GM23338 (cell line): ENCODE measurements at places on chromosomes 1 and 21.

DNA sequence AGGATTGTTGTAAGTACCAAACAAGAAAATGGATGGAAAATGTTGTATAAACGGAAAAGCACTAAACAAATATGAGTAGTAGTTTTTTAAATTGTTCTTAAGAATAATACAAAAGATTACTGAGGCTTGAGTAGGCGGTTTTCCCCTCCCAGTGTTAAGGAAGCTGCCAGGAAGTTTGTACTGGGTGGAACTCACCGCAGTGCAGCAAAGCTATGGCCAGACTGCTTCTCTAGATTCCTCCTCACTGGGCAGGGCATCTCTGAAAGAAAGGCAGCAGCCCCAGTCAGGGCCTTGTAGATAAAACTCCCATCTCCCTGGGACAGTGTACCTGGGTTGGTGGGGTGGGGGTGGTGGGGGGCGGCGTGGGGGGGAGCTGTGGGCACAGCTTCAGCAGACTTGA lies 58.7 kb downstream of the XCL2 start:
- DNase-seq: no peak
- H3K4me1 ChIP-seq: peaks cover 19% of the 10 kb centered on the region
- no peak overlapping the region for H3K4me3 ChIP-seq
- no peaks in the 10 kb centered on the region for H3K27me3 ChIP-seq

- peak; percentile 17 for DNase-seq
- 0 out of 2 replicates have a peak, but pooled peaks cover 9% of the 10 kb centered on the region for H3K27me3 ChIP-seq
- no peak overlapping the region for H3K4me3 ChIP-seq
These were observed 2.2 kb downstream of the TLR5 start for GRCh38 chr1:223140611-223141405.

DNA sequence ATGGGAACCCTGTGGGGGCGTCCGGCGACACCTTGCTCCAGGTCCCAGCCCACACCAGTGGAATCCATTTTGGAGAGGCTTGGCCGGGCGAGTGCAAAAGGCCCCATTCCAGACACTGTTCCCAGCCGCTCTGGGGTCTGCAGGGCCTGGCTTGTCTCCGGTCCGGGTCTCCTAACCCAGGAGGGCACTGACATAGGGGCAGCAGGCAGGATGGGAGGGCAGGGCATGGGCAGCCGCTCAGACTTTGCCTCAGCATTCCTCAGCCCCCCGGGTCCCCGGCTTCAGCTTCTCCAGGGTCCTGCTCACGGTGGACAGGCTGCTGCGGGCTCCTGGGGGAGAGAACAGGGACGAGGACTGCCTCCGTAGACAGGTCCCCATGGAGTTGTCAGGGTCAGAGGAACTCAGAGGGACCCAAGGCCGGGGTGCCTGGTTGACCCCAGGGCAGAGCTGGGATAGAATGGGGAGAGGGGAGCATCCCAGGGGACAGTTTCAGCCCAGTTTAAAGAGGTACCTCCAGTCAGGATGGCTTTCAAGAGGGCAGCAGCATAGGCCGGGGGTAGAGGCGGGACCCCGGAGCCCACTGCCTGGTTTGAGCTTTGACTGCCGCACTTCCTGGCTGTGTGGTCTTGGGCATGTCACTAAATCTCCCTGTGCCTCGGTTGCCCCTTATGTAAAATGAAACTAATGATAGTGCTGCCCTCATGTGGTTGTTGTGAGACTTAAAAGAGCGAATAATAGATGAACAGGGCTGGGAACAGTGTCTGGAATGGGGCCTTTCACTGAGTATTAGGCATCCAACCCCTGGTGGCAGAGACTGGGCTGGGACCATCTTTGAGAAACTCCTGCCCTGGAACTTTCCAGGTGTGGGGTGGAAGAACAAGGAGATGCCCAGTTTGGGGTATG lies 3.7 kb downstream of the KNCN start:
- H3K36me3 ChIP-seq: no peaks in the 10 kb centered on the region
- DNase-seq: peak; percentile 87
- H3K27ac ChIP-seq: no peak overlapping the region
- peaks cover 34% of the 10 kb centered on the region for H3K4me1 ChIP-seq
- no peak overlapping the region for H3K4me3 ChIP-seq
- H3K27me3 ChIP-seq: peaks cover 51% of the 10 kb centered on the region

DNA sequence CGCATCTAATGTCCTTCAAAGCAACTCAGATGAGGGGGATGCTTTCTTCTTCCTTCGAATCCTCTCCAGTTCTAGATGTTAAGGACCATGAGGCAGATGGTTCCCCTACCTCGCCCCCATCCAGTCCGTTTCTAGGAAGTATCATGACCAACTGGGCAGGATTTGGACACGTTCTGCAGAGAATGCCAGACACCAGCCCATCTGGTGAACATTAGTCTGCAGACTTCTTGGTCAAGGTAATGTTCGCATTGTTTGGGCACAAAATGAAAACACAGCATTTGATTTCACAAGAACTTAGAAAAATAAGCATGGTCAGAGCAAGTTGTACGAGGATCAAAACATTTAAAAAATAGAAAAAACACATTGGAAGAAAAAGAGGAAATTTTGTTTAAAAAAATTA lies 25.4 kb upstream of the ADARB1 start:
- H3K36me3 ChIP-seq: no peaks in the 10 kb centered on the region
- no peak for DNase-seq
- no peak overlapping the region for H3K4me3 ChIP-seq
- H3K27me3 ChIP-seq: no peaks in the 10 kb centered on the region
- peaks cover 17% of the 10 kb centered on the region for H3K4me1 ChIP-seq

- DNase-seq: no peak
- no peaks in the 10 kb centered on the region for H3K4me1 ChIP-seq
- H3K36me3 ChIP-seq: no peaks in the 10 kb centered on the region
- no peaks in the 10 kb centered on the region for H3K27me3 ChIP-seq
- H3K27ac ChIP-seq: no peak overlapping the region
These were observed 103.3 kb downstream of the CYYR1 start for GRCh38 chr21:26469789-26470188.

DNA sequence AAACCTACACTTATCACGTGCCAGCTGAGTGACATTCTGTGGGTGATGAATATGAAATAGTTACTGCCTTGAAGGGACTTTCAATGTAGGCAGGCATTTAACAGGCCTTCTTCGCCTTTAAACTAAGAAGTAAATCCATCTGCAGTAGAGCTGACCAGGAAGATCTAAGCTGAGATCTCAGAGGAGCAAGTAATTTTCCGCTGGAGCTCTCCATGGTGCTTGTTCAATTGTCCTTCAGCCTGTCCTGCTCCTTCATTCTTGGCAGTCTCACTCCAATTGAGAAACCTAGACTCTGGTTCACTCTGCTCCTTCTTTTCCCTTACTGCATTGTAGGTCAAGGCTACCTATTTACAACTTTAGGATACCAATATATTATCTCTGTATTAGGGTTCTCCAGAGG lies 183.5 kb downstream of the HMCN1 start:
- no peak overlapping the region for H3K27ac ChIP-seq
- no peak overlapping the region for H3K4me3 ChIP-seq
- H3K36me3 ChIP-seq: no peaks in the 10 kb centered on the region
- peak; percentile 68 for DNase-seq

GRCh38 chr1:51564124-51564523 lies 45.1 kb upstream of the EPS15 start:
- no peaks in the 10 kb centered on the region for H3K36me3 ChIP-seq
- no peaks in the 10 kb centered on the region for H3K27me3 ChIP-seq
- no peak overlapping the region for H3K4me3 ChIP-seq
- H3K4me1 ChIP-seq: peaks cover 17% of the 10 kb centered on the region

DNA sequence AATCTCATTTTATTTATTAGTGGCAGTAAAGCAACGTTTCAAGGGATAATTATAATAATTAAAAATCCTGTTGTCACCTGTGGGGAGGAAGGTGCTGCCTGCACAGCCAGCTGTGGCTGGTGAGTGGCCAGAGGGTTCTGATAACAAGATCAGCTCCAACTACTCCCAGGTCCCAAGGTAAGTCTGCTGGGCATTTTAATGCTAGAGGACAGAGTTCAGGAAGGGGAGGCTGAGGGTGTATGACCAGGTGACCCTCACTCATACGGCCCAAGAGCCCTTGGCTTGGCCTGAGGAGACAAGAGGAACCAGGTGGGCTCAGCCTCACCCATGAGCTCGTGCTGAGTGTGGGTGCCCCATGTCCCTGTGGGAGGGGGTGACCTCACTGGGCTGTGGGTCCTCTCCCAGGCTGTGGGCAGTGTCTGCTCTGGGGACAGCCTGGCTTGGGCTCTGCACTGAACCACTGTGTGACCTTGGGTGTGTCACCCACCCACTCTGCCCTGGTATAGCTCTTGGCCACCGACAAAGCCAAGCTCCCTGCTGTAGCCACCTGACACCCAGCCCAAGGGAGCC lies 223.8 kb downstream of the PTPRU start:
- DNase-seq: no peak
- no peaks in the 10 kb centered on the region for H3K36me3 ChIP-seq
- H3K27me3 ChIP-seq: no peaks in the 10 kb centered on the region
- no peak overlapping the region for H3K4me3 ChIP-seq
- H3K4me1 ChIP-seq: no peaks in the 10 kb centered on the region

DNA sequence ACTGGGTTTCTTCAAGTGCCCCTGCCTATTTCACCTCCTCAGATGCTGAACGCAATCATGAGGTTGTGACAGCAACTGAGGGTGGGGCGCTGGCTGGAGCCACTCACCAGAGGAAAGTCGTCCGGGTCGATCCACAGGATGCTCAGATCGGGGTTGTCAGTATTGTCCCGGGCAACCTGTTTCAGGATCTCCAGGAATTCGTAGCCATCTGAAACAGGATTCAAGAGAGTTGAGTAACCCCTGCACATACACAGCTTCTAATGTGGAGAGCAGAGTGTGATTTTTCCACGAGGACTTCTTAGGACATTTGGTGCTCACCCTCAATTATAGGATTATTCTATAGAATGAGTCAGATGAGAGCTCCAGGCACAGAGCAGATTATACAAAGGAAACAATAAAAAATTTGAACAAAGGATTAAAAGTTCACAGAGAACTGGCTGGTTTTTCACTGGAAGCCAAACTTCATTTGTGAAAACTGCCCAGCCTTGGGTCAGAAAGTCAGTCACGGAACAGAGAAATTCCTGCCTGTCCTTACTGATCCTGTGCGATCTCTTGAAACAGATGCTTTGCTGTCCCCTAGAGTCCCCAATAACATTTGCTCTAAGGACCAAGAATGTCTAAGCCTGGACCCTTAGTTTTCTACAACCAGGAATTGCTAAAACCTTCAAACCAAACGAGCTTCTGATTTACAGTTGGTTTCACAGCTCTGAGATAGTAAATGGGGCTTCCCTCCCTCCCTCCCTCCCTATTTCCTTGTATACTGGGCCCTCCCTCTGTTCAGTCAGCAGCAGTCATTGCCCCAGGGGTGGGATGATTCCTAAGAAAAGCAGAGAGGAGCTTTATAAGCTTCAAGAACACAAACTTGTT lies 63.2 kb downstream of the CASQ2 start:
- H3K4me3 ChIP-seq: no peak overlapping the region
- H3K27me3 ChIP-seq: no peaks in the 10 kb centered on the region
- H3K4me1 ChIP-seq: no peaks in the 10 kb centered on the region

- H3K4me3 ChIP-seq: no peak overlapping the region
- peaks cover 3% of the 10 kb centered on the region; the same call in 1 of the 2 replicates for H3K4me1 ChIP-seq
- no peaks in the 10 kb centered on the region for H3K36me3 ChIP-seq
- DNase-seq: no peak
- H3K27ac ChIP-seq: no peak overlapping the region
These were observed 68.4 kb downstream of the EPHB2 start for GRCh38 chr1:22778862-22779520.

GRCh38 chr1:180165509-180166435 lies 11.1 kb downstream of the QSOX1 start:
- no peak overlapping the region for H3K27ac ChIP-seq
- H3K36me3 ChIP-seq: no peaks in the 10 kb centered on the region

GRCh38 chr1:183239220-183239742 lies 53.2 kb downstream of the LAMC2 start:
- no peak for DNase-seq
- H3K27me3 ChIP-seq: no peaks in the 10 kb centered on the region
- H3K4me1 ChIP-seq: peaks cover 13% of the 10 kb centered on the region

DNA sequence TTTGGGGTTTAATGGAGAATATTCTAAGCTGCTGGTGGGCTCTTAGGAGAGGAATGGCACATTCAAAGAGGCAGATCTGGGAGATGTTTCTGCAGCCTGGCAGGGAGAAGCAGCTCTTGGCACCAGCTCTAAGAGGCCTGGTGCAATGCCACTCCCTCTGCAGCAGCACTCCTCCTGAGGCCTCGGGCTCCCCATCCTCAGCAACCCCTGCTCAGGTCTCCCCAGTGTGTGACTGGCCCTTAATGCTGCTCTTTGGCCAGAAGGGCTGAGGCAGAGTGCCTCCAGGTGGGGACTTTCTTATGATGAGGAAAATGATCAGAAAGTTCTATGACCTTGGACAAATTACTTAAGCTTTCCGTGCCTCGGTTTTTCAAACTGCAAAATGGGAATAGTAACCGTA lies 55.5 kb downstream of the MAB21L3 start:
- H3K36me3 ChIP-seq: no peaks in the 10 kb centered on the region
- peaks cover 12% of the 10 kb centered on the region for H3K4me1 ChIP-seq
- no peak for DNase-seq
- no peak overlapping the region for H3K4me3 ChIP-seq
- H3K27me3 ChIP-seq: peaks cover 26% of the 10 kb centered on the region
- no peak overlapping the region for H3K27ac ChIP-seq

GRCh38 chr1:205061665-205062069 lies 18.7 kb downstream of the CNTN2 start:
- H3K27ac ChIP-seq: no peak overlapping the region
- no peaks in the 10 kb centered on the region for H3K27me3 ChIP-seq

DNA sequence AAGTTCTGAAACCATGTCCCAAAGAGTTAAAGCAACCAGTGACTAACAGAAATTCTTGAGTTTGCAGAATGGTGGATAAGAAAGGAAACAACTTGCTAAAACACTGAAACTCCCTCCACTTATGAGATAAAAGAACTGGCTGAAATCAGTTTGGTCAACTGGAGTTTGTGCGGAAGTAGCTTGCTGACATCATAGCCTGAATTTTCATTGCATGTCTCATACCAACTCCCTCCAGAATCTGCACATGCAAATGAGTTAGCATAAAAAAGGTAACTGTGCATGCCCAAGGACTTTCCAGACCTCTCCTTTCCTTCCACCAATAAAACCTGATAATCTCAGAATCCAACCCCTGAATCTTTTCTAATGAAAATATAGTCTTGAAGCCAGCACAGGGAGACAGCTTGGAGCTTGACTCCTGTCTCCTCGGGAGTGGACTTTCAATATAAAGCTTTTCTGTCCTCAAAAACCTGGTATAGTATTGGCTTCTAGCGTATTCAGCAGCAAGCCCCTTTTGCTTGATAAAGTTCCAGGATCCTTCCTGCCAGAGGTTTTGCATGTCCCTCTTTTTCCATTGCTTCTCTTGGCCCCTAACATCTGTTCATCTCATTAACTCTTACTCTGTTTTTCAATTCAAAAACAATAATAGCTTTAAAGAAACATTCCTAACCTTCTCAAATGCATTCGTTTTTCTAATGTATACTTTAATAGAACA lies 785.8 kb upstream of the ADGRL4 start:
- H3K27ac ChIP-seq: no peak overlapping the region
- H3K27me3 ChIP-seq: no peaks in the 10 kb centered on the region
- no peak overlapping the region for H3K4me3 ChIP-seq
- H3K4me1 ChIP-seq: no peaks in the 10 kb centered on the region
- DNase-seq: no peak

DNA sequence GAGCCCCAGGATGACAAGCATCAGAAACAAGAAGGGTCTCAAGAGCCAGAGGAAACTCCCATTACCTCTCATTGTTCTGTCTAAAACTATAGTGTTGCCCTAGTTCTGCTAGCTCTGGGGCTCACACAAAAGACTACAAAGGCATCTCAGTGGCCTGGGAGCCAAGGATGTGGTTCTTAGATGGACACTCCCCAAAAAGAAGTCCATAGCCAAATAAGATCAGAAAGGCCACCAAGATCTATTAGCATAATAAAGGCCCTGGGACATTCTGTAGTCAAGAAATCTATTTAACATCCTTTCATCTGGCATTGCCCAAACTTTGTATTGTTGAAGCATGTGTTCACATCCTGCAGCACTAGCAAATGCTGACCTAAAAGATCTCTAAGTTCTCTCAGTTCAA lies 99.5 kb downstream of the EDEM3 start:
- no peaks in the 10 kb centered on the region; the same call in 1 of the 2 replicates for H3K36me3 ChIP-seq
- H3K4me3 ChIP-seq: no peak overlapping the region
- no peaks in the 10 kb centered on the region for H3K27me3 ChIP-seq
- no peak for DNase-seq
